ENCODE measurements at places on chromosomes 3 and 15.

DNA sequence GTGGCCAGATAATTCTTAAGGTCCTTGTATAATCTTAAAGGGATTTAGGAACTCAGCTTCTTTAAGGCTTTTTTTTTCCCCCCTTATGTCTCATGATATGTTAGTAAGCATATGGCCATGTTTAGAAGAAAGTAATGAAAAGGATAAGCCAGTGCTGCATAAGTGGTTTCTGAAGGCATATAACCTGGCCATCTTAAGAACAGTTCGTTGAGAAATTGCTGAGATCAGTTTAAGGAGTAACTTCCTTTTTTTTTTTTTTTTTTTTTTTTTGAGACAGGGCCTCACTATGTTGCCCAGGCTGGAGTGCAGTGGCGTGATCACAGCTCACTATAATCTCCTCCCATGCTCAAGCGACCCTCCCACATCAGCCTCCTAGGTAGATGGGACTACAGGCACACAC lies 51.7 kb downstream of the UBE2E2 start:
- no peak for DNase-seq

- no peak for DNase-seq
Measured at GRCh38 chr3:56413911-56414310, 54.4 kb downstream of the ERC2 start.

DNA sequence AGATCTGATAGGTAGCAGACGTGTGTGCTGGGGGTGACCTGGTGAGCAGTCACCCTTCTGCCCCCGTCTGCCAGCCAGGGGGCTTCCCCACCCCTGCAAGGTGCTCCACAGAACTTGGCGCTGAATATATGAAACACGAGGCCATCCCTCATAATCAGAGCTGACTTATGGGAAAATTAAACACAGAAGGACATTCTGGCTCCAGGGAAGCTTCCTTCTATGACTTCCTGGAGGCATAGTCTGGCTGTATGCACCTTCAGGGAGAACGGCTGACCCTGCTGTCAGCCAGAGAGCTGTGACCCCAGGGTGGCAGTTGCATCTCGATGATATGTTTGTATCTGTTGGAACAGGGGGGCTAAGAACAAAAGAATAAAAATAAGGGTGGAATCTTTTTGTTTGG lies 26.6 kb upstream of the MRPS22 start:
- DNase-seq: no peak

GRCh38 chr3:147404800-147405230 lies 1.5 kb downstream of the ZIC4 start:
- DNase-seq: no peak

DNA sequence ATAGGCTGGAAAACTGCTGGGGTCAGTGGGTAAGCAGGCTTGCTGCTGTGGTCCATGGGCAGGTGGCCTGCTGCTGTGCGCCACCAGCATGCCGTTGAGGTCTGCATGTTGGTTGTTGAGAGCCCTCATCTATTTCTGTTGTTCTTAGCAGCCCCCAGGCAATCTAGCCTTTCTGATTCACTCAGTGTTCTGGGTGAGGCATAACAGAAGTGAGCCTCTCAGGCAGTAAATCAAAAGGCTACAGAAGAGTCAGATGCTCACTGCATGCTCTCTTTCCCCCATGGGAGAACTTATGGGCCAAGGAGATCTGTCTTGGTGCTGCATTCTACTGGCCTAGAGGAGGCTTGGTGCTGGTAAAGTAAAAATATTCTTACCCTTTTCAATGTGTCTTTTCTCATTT lies 67.8 kb upstream of the ATP10A start:
- no peak for DNase-seq

GRCh38 chr15:84881520-84881830 lies 3.0 kb upstream of the SLC28A1 start:
- no peak for DNase-seq

GRCh38 chr3:39299279-39299678 lies 19.4 kb upstream of the CX3CR1 start:
- DNase-seq: no peak

GRCh38 chr3:103787164-103787871 lies 1352.5 kb downstream of the ZPLD1 start:
- DNase-seq: no peak

DNA sequence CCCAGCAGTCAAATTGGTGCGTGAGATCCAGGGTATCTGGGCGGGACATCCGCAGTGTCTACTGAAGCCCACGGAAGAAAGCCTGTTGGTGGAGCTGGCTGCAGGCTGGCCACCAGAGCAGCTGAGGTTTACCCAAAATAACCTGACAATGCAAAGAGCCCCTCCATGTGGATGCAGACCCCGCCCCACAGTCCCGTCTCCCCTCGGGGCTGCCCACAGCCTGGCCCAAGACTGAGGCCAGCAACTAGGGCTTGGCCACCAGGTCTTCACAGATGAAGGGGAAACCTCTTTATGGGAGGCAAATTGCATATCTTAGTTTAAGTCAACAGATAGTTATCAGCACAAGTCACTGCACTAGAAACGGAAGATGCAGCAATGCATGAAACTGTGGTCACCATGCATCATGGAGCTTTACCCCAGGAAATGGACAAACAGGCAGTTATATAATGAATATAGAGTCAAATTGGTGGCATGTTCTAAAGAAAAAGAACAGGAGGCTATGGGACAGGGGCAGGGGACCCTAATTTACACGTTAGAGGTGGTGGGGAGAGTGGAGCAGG lies 86.3 kb downstream of the ARNT2 start:
- DNase-seq: no peak

DNA sequence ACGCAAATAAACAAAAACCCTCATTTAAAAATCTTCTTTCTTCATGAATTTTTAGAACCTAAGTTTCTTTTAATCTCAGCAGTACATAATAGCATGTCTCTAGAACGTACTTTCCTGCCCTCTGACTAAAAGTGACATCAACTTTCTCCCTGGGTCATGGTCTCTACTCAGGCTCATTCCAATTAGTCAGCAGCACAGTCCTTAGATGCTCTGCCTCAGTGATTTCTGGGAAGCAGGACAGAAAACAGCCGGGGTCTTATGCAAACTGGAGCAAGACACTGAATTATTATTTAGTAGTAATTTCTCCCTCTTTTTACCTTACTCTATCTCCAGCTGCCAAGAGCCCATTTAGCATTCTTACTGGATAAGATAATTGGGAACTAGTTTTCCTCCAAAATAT lies 365.2 kb downstream of the TUSC7 start:
- no peak for DNase-seq

DNA sequence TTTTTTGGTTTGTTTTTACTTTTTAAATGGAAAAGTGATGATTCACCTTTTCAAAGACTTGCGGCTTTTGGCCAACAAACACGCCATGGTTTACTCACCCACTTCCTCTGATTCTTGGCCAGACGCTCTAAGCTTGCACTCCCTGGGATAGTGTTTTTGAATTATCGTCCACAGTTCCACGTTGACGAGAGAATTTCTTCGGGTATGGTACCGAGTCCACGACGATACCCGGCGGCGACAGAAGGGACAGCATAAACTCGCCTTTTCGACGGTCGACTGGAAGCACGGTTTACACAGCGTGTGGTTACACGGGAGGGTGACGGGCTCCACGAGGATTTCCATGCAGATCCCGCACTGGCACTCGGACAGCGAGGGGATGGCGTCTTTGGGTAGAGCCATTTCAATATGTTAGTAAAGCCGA lies 783 bp downstream of the RNF168 start:
- no peak for DNase-seq

DNA sequence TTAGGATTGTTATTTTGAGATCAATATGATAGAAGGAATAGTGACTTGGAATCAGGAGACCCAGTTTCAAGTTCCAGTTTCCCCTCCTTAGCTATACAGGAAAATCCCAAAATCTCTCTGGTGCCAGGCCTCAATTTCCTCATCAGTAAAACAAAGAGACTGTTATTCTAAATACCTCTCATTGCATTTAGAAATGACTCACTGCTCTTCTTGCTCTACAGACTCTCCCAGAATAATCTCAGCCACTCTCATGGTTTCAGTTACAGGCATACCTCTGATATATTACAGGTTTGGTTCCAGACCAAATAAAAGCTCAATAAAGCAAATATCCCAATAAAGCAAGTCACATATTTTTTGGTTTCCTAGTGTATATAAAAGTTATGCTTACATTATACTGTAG lies 28.3 kb downstream of the IMPG2 start:
- no peak for DNase-seq

DNA sequence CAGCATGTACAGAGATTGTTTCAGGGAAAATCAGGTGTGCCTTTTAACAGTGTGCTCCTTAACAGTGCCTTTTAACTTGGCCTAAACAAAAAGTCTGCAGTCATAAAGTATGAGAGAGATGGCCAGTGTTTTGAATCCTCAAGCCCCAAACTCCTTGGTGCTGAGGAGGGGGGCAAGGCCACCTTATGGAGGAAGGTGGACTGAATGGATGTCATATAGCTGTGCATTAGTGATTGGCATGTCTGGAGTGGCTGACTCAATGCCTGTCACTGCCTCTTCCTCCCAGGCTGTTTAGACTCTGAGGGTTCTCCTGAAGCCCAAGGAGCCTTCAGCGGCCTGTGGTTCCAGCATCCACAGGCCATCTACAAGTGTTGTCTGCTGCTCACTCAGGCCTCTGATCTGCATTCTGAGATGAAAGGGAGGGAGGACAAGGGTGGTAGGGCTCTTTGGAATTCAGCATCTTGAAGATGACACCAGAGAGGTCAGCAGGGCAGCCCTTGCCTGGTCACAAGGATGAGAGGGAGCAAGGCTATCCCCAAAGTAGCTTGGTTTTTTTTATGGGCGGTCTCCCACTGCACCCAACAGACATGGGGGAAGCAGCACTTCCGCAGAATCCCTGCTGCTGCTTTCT lies 1.5 kb downstream of the FOXL2NB start:
- no peak for DNase-seq

DNA sequence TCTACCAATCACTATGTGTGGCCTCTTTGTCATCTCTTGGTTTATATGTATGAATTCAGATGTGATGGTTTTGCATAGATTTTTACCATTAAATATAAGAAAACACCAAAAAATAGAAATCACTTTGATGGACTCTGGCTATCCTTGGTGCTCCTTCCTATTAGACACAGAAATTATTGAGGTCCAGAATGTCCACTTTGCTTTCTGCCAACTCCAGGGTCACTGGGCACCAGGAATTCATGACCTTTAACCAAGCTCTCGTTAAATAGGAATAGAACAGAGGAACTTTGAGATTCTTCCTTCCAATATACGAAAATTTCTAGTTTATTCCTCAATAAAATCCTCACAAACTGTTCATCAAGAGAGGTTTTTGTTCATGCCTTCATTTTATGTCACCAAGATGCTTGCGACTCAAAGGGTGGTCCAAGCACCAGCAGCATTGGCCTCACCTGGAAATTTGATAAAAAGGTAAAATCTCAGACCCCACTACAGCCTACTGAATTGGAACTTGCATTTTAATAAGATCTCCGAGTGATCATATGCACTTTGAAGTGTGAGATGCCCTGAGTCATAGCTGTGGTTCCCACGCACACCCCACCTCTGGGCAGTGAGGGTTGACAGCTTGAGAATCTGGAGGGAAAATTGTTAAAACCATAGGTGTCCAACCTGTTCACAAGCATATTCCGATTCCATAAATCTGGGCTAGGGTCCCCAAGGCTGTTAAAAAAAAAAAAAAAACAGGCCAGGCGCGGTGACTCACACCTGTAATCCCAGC lies 286.6 kb downstream of the IL5RA start:
- no peak for DNase-seq

- DNase-seq: no peak
Measured at GRCh38 chr15:36407647-36408046, 171.8 kb upstream of the CDIN1 start.

GRCh38 chr3:175093748-175094147 lies 234.6 kb downstream of the NAALADL2 start:
- DNase-seq: no peak

DNA sequence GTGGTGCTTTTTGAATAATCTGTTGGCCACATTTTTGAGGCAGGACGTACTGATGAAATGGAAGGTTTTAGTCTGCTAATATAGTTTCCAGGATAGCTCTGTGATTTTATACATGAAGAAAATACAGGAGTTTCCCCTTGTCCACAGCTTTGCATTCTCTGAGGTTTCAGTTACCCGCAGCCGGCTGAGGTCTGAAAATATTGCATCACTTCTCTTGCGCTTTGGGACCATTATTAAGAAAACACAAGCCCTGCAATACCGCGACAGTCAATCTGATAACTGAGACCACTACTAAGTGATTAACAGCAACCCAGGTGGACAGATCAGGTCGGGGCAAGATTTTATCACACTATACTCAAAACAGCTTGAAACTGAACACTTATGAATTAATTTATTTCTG lies 33.0 kb downstream of the BLM start:
- no peak for DNase-seq

DNA sequence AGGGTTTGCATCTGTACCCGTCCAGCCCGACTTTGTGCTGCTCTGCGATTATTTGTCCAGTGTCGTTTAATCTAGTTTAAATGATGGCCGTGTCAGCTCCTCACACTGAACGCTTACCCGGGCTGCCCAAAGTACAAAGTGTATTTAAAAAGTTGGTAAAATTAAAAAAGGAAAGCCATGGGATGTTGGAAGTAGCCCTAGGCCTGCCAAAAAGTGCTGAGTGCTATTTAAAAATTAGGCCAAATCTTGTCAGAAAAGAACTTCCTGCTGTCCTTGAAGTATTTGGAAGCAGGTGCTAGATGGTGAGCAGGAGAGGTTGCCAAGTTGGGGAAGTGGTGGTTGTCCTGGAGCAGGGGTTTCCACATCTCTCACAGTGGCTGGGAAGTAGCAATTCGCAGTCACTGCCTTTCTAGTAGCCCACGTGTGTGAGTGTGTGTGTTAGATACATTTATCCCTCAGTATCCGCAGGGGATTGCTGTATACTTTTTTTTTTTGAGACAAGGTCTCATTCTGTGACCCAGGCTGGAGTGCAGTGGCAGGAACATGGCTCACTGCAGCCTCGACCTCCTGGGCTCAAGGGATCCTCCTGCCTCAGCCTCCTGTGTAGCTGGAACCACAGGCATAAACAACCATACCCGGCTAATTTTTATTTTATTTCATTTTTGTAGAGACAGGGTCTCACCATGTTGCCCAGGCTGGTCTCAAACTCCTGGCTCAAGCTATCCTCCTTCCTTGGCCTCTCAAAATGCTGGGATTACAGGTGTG lies 664 bp downstream of the PPCDC start:
- DNase-seq: no peak

GRCh38 chr3:186259612-186260383 lies 102.2 kb downstream of the DGKG start:
- no peak for DNase-seq

DNA sequence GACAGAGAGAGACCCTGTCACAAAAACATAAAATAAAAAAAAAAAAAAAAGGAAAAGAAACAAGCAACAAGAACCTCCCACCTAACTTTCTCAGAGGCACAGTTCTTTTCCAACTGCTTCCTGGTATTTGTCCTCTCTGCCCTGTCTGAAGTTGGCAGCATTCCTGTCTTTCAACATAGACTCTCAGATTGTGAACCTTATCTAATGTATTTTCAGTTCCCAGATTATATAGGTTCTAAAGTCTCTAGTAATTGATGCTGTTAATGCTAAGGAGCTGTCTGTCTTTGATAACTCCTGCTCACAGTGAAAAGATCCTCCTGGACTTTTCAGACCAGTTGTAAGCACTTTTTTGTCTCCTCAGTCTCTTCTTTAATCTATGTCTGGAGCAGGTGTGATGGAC lies 199.5 kb upstream of the P2RY1 start:
- DNase-seq: no peak

GRCh38 chr15:95044745-95045417 lies 813.5 kb downstream of the MCTP2 start:
- no peak for DNase-seq

GRCh38 chr15:62417439-62417838 lies 252.4 kb upstream of the C2CD4B start:
- DNase-seq: no peak

All from ascending aorta (tissue), 2 donors.